Upper lobe of left lung (tissue), 6 donors: ENCODE measurements at places on chromosomes 1 and 21. TPM values are rescaled to one million over a fixed set of nuclear protein-coding genes. Genes with fewer than 3 reads are reported as not detected.

Gene AZIN2
- total RNA-seq: 2.1 TPM

Gene NPL
- total RNA-seq: 25.6 TPM

Gene CFHR4
- not detected for total RNA-seq

Gene SYT14
- total RNA-seq: not detected

Gene FCRL4
- not detected for total RNA-seq

Gene PLCH2
- 4.4 TPM for total RNA-seq

Gene PCBP3
- total RNA-seq: 0.78 TPM

Gene IRF6
- 19.0 TPM for total RNA-seq

Gene RGS18
- total RNA-seq: 9.4 TPM

Gene CFAP141
- total RNA-seq: 6.5 TPM

Gene MIXL1
- not detected for total RNA-seq

Gene TRMT1L
- total RNA-seq: 16.0 TPM

Gene TCHHL1
- not detected for total RNA-seq

Gene RCSD1
- total RNA-seq: 13.5 TPM

Gene PADI1
- not detected for total RNA-seq

Gene MAP3K7CL
- 6.0 TPM for total RNA-seq

Gene AADACL3
- not detected for total RNA-seq

Gene CTSK
- total RNA-seq: 20.8 TPM

Gene NPPA
- not detected for total RNA-seq

Gene IVL
- 0.69 TPM for total RNA-seq

Gene RAD54L
- 0.78 TPM for total RNA-seq

- no peak for DNase-seq
Observed at GRCh38 chr1:244322181-244322580, 129.5 kb downstream of the ADSS2 start.

DNA sequence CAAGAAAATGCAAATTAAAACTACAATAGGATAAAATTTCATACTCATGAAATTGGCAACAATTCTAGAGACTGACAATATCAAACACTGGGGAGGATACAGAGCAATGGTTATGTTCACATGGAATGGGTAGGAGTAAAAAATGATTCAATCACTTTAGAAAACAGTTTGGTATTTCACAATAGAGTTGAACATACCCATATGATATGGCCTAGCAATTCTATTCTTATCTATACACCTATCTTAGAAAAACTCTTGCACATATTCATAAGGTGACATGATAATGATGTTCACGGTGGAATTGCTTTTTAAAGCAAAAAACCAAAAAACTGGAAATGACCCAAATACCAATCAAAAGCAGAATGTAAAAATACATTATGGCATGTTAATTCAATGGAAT lies 28.7 kb downstream of the PHC2 start:
- no peak for DNase-seq

GRCh38 chr1:96521994-96522760 lies 199.4 kb upstream of the PTBP2 start:
- no peak for DNase-seq

DNA sequence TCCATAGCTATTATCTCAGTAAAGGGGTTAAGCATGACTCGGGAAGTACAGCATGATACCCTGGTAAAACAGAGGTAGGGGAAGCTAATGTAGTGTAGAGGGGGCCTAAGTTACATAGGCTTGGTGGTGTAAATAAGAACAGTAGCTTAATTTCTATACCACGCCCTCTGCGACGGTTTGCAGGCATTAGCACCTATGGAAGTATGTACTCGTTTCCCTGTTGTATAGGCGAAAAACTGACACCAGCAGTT lies 470 bp upstream of the NAXE start:
- DNase-seq: no peak

- no peak for DNase-seq
Observed at GRCh38 chr1:94401206-94401605, 17.0 kb upstream of the ABCD3 start.

GRCh38 chr1:116485976-116486375 lies 84.8 kb downstream of the CD58 start:
- DNase-seq: no peak

DNA sequence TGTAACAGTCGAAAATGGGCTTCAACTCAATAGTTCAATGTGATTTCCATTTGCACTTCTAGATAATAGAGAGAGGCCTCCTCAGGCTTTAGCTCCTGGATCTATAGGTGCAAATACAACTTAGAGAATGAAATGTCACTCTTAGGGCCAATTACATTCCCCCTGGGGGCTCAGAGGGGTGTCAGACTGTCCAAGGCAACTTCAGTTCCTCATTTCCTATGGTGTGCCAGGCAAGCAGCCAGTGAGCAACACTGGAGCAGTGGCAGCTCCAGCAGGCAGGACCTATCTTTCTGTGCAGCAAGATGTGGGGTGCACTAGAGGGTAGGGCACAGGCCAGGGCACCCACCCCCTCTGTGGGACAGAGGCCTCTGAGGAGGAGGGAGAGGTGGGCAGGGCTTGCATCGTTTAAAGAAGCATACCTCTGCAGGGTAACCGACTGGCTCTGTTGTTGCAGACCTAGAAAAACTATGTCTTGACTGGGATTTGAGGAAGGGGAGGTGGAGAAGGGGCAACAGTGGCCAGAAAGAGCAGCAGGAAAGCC lies 97.3 kb downstream of the SUSD4 start:
- no peak for DNase-seq

DNA sequence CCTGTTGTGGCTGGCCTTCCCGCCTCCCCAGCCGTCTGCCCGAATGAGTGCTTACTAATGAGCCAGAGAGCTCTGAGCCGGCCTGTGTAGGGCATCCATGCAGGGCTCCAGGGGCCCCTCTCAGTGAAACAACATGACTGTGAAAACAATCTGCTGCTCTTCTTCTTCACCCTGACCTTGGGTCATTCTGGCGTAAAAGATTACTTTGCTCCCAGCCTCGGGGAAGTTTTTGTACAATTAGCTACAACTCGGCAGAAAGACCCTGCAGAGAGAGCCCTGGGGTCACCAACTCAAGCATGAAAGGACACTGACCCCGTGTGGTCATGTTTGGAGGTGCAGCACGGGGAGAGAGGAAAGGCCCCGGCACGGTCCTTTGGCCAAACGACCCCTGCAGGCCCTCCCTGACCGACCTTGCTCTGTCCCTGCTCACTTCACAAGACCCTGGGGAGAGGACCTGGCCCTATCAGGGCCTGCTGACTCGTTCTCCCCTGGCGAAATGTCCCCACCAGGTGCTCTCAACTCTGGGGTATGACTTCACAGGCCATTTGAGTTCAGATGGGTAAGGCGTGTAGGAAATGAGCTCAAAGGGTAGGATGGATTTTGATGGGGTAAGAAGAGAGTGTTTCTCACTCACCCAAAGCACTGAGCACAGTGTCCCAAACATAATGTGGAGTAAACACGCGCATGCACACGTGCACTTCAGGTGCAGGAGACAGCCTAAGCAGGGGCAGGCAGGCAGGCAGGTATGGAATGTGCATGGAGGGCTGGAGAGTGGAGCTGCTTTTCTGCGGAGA lies 22.9 kb upstream of the FAM20B start:
- peak; percentile 36 for DNase-seq

GRCh38 chr21:16002874-16003466 lies 273.2 kb downstream of the USP25 start:
- no peak for DNase-seq

- DNase-seq: no peak
Observed at GRCh38 chr21:25863747-25864146, 129.0 kb downstream of the GABPA start.

GRCh38 chr21:42021371-42022090 lies 11.4 kb upstream of the ZBTB21 start:
- peak; percentile 67 for DNase-seq

DNA sequence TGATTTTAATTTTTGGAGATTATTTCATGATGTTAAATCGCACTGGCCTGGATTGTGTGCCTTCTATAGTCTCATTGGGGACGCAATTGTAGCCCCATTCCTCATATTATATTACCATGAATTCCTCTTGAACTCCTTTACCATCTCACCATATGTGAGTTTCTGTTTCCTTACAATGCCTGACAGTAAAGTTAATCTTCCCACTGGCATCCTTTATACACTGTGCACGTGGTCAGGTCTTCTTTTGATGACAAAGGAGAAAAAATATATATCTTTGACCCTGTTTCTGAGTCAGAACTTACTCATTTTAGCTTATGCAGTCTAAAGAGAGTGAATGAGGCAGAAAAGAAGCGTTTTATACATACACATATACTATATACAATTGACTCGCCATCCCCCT lies 774 bp upstream of the ABL2 start:
- DNase-seq: no peak

GRCh38 chr1:222975472-222976122 lies 160.8 kb downstream of the DISP1 start:
- DNase-seq: no peak

- DNase-seq: peak; percentile 93
Observed at GRCh38 chr21:39022863-39023693, 160.2 kb downstream of the PSMG1 start.

- no peak for DNase-seq
Observed at GRCh38 chr1:32361308-32361673, 994 bp downstream of the FAM229A start.

DNA sequence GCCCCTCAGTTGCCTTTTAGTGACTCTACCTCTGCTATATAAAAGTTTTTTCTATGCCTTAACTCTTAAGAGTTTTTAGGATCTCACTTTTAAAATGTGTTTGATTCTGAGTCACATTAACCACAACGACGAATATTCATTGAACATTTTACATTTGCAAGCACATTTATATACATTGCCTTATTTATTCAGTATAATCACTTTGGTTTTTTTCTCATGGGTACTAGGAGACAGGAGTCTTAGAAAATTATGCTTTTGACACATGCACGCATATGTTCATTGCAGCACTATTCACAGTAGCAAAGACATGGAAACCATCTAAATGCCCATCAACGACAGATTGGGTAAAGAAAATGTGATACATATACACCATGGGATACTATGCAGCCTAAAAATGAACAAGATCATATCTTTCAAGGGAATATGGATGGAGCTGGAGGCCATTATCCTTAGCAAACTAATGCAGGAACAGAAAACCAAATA lies 236.9 kb upstream of the SPAG17 start:
- no peak for DNase-seq

- DNase-seq: peak; percentile 21
Observed at GRCh38 chr1:88327391-88328267, 356.4 kb upstream of the PKN2 start.

GRCh38 chr1:153678519-153679336 lies at the start of gene NPR1:
Gene NPR1 (plus strand): TSS chr1:153678688. CDS start chr1:153679109, 421 bp downstream.
- DNase-seq: peak; percentile 88

GRCh38 chr1:245188403-245188802 lies 33.6 kb downstream of the KIF26B start:
- DNase-seq: no peak

GRCh38 chr1:225811622-225812487 lies 1.9 kb downstream of the EPHX1 start:
- no peak for DNase-seq

GRCh38 chr1:53735681-53736080 lies 3.3 kb downstream of the GLIS1 start:
- no peak for DNase-seq

- peak; percentile 89 for DNase-seq
Observed at GRCh38 chr1:998995-999724, 737 bp downstream of the HES4 start.

- DNase-seq: no peak
Observed at GRCh38 chr21:39852726-39853500, 14.3 kb upstream of the PCP4 start.

DNA sequence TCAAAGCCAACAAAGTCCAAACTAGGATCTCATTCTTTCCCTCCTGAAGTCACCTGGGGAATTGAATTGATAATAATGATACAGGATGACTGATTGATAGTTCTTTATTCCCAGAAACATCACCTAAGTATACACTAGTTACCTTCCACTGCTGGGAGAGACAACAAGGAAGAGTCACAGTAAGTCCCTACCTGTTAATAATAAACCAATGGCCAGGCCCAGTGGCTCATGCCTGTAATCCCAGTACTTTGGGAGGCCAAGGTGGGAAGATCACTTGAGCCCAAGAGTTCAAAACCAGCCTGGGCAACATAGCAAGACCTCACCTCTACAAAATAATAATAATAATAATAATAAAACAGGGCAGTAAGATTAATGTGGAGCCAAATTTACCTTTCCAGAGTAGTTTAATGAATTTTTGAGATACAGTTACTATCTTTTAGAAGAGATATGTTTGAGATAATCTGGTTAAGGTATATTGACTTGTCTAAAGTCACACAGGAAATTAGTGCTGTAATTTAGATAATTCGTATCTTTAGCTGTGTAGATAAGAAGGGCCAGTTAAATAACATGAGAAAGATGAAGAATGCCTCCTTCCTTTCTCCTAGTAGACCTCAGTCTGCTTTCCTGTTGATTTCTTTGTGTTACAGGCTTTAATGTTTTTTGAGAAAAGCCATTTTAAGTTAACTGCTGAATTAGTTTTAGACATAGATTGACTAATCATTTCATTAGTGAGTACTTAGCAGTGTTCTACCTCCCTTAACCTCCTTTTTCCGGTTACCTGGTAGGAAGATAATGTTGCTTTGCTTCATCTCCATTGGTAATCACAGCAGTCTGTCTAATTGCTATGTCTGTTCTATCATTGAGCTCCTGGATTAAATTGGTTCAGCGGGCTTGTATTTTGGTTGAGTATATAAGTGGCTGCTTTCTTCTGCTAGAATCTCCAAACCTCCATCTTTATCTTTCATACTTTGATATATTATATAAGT lies 22.0 kb downstream of the SMAP2 start:
- DNase-seq: no peak

GRCh38 chr1:151036356-151036755 lies at the start of gene BNIPL:
Gene BNIPL (plus strand): TSS chr1:151036586. CDS start chr1:151036726, 140 bp downstream.
- no peak for DNase-seq

DNA sequence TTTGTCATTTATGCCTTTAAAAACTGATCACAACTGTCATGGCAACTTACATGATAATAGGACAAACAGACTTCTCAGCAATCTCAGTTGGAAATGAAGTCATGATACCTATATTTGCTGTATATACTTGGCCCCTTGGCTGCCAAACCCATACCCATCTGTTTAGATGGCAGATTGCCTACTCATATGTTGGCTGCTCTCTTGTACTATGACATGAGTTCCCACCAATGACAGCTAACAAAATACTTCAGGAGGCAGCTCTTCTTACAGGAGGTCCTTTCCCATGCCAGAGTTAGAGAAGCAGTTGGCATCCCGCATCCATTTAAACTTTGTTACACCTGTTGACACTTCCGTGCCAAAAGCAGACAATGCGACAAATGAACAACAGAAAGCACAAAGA lies 603.1 kb upstream of the ADGRL2 start:
- DNase-seq: no peak

- no peak for DNase-seq
Observed at GRCh38 chr21:40531431-40532110, 315.4 kb downstream of the DSCAM start.

- DNase-seq: peak; percentile 59
Observed at GRCh38 chr1:44484155-44484688, 79.2 kb downstream of the RNF220 start.

DNA sequence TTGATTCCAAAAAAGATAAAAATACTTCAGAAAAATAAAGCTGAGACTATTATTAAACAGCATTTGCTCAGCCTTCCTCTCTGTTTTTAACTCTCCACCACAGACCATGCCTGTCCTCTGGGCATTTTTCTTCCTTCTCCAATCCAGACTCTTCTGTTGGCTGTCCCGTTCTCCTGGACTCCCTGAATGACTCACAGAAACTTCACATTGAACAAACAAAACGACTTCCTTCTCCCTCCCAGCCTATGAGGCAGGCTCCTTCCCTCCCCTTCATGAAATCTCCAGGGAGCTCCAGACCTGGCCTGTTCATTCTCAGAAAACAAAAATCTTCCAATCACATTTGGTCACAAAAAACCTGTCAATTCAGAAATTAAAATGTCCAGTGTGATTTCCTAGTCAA lies 421.3 kb downstream of the NPHP4 start:
- no peak for DNase-seq

- peak; percentile 77 for DNase-seq
Observed at GRCh38 chr1:203273869-203274602, 31.3 kb upstream of the BTG2 start.
